AG04450 (cell line): ENCODE measurements at places on chromosomes 12 and 14.

DNA sequence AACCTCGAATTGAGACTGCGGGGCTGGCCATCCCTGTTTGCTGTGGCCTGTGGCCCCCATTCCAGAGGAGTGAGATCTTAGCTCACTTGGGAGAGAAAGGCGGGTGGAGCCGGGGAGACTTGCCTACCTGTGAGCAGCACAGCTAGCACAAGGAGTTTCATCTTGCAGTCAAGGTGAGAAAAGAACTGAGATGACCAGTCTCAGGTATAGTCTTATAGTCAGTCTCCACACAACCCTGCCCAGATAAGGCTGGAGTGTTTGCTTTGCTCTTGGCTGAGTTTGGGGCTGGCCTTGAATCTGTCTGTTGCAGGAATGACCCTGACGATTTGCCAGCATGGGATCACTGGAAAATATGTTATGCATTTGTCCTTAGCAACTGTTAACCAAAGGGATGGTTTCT lies at the start of gene PLA2G1B:
Gene PLA2G1B, minus strand, starts transcription at position 187 of the 400 bp plus-strand sequence. Its CDS starts 26 bp downstream, at position 161.
- DNase-seq = no peak

GRCh38 chr12:25121916-25122315 lies 73.0 kb downstream of the DNAI7 start:
- DNase-seq = no peak

DNA sequence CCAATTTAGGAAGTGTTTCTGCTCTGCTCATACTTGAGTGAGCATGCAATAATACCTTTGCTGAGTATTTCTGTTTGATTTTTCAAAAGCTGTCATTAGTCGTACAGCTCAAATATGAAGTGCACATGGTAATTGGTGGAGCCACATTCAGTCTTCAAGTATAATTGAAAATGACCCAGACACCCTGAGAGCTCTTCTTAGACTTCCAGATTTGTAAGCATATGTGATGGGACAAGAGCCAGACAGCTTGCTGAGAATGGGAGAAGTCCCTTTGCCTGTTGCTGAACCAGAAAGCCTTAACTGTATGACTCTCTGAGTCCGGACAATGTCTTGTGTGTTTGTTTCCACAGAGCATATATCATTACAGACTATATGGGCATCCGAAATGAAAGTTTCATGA lies 307.3 kb downstream of the TMEM117 start:
- no peak for DNase-seq

DNA sequence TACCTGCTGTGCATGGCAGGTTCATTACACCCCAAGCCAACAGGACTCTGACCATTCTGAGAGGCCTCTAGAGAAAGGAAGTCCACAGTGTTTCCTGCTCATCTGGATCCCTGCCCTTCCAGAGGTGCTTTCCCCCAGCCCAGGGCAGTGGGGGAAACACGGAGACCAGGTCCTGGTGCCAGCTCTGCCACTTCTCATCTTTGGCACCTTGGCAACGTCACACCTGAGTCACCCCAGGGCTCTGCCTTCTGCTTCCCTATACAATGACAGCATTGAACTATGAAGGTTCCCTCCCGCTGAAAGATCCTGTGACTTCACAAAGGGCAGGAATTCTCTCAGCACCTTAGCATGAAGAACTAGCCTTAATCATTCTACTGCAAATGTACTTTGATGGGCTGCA lies 74.9 kb downstream of the ANO2 start:
- no peak for DNase-seq

GRCh38 chr14:29311983-29312382 lies 545.4 kb downstream of the FOXG1 start:
- no peak for DNase-seq

DNA sequence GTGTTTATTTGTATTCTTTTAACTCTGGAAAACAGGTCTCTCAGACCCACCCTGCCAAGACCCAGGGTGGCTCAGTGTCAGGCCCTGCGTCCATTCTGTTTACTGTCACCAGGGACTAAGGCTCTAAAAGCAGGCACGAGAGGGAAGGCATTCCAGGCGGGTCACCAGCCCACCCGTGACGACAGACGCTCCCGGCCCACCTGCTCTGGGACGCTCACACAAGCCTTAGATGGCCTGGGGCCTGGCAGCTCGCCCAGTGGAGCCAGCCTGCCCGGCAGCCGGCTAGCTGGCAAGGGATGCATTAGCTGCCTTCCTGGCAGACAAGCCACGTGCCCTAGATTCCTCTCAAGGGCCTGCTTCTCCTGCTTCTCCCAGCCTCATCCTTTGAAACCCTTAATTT lies 9.2 kb upstream of the NUAK1 start:
- DNase-seq = no peak

- DNase-seq = no peak
These were observed 219.9 kb downstream of the SEC23A start for GRCh38 chr14:38883127-38883526.

GRCh38 chr12:124115496-124115895 lies 142.5 kb downstream of the ZNF664 start:
- no peak for DNase-seq

- DNase-seq = no peak
These were observed 73.7 kb downstream of the ESR2 start for GRCh38 chr14:64220466-64220865.

- DNase-seq = no peak
These were observed 304.7 kb upstream of the TMTC1 start for GRCh38 chr12:30088259-30088995.

DNA sequence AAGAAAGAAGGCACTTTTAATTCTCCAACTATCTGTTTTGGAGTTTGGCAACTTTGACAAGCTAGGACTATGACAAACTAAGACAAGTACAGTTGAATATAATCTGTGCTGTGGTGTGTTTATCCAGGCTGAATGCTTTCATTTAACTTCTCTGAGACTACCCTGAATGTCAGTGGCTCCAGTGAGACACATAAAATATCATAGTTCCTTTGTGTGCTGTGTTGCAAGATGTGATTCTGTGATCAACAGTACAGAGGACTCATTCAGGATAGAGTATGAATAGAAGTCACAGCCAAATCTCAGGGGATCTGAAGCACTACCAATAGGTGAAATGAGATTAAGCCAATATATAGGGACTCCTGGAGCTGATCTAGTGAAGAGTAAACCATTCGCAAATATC lies 876.9 kb upstream of the FBXO33 start:
- DNase-seq = no peak

- DNase-seq = no peak
These were observed 60.2 kb upstream of the ACTN1 start for GRCh38 chr14:69039288-69039628.

- DNase-seq = no peak
These were observed 120.4 kb downstream of the LRRIQ1 start for GRCh38 chr12:85156569-85156968.

DNA sequence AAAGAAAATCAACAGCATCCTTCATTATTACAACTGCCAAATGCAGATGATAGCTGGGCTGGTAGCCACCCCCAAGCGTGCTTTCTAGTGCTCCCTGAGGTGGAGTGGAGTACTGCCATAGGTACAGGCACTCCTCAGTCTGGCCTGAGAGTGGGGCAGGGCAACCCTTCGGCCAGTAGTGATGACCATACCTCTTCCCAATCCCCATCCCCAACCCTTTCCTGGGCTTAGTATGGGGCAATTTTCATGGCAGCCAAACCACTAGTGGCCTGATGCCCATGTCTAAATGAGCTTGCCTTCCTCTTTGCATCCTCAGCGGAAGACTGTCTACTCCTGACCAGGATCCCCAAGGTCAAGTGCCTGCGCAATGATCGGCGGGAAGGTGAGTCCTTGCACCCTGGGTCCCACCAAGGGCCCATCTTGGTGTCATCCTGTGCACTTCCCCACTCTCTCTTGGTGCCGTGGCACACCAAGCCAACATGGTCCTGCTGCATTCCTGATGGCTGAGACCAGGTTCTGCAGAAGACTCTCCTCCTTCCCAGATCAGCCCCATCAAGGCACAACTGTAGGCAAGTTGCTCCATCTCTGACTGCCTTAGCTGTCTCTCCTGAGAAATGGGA lies 65.8 kb downstream of the GALNT16 start:
- DNase-seq = no peak

DNA sequence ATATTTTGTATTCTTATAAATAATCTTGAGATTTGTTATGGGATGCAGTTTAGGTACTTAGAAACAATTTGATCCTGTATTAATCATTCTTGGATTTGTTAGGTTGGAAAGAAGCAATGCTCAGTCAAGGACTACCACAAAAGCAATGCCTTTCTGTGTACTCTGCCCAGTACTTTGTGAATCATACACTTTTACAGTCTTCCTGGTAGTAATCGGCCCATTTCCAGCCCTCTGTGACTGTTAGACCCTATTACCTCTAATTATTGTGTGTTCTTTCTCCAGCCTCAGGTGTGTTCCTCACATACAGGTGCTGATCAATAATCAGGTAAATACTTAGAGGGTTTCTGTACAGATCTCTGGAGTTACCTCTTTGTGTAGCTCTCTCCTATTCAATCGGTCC lies 609.0 kb downstream of the KCNH5 start:
- DNase-seq = no peak

DNA sequence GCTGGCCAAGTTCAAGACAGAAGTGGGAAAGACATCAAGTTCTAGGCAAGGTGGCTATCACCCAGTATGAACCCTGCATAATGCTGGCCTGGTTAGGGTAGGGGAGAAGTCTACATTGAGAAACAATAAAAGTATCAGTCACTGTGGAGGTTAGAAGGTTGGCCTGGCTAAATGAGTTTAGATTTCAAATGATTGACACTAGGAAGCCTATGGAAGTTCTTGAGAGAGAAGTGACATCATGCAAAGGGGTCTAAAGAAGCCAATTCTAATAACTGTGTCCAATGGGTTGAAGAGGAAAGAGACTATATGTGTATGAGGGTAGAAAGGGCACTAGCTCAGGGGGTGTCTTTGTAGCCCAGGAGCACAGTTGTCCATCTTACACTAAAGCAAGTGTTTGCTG lies 98.5 kb upstream of the MBIP start:
- no peak for DNase-seq

GRCh38 chr12:112422531-112422930 lies 3.8 kb downstream of the PTPN11 start:
- no peak for DNase-seq

DNA sequence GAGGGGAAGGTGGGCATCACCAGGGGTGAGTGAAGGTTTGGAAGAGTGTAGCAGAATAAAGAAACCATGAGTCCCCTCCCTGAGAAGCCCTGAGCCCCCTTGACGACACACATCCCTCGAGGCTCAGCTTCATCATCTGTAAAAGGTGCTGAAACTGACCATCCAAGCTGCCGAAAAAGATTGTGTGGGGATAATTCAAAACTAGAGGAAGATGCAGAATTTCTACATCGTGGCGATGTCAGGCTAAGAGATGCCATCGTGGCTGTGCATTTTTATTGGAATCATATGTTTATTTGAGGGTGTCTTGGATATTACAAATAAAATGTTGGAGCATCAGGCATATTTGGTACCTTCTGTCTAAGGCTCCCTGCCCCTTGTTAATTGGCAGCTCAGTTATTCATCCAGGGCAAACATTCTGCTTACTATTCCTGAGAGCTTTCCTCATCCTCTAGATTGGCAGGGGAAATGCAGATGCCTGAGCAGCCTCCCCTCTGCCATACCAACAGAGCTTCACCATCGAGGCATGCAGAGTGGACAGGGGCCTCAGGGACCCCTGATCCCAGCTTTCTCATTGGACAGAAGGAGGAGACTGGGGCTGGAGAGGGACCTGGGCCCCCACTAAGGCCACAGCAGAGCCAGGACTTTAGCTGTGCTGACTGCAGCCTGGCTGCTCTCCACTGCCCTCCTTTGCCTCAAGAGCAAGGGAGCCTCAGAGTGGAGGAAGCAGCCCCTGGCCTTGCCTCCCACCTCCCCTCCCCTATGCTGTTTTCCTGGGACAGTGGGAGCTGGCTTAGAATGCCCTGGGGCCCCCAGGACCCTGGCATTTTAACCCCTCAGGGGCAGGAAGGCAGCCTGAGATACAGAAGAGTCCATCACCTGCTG lies 7.0 kb downstream of the SERPINA1 start:
- DNase-seq = no peak

DNA sequence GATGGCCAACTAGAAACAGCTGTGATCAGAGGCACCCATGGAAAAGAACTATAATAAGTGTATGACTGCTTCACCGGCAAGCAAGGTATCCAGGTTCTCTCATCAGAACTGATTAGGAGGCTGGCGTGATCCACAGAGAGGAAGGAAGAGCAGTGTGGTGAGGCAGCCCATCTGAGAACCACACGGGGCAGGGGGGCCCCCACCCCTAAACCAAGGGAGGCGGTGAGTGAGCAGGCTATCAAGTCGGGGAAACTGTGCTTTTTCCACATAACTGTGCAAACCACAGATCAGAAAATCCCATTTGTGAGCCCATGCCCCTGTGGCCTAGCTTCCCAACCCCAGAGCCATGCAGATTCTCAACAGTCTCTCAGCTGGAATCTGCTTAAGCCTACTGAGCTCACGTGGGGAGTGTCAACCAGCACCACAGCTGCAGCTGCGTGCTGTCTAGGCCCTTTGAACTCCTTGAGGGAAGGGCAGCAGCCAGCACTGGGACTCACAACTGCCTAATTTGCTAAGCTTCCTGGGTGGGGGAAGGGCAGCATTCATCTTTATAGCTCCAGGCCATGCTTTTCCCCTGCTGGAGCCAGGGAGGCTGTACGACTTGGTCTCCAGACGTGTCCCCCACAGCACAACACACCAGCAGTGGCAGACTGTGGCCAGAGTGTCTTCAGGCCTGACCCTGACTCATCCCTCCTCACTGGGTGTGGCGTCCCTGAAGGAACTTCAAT lies 444.4 kb upstream of the ATP2B1 start:
- DNase-seq = no peak

GRCh38 chr12:68227356-68227755 lies 1.7 kb upstream of the IL26 start:
- no peak for DNase-seq

- no peak for DNase-seq
These were observed 95.3 kb downstream of the BICD1 start for GRCh38 chr12:32201976-32202375.

DNA sequence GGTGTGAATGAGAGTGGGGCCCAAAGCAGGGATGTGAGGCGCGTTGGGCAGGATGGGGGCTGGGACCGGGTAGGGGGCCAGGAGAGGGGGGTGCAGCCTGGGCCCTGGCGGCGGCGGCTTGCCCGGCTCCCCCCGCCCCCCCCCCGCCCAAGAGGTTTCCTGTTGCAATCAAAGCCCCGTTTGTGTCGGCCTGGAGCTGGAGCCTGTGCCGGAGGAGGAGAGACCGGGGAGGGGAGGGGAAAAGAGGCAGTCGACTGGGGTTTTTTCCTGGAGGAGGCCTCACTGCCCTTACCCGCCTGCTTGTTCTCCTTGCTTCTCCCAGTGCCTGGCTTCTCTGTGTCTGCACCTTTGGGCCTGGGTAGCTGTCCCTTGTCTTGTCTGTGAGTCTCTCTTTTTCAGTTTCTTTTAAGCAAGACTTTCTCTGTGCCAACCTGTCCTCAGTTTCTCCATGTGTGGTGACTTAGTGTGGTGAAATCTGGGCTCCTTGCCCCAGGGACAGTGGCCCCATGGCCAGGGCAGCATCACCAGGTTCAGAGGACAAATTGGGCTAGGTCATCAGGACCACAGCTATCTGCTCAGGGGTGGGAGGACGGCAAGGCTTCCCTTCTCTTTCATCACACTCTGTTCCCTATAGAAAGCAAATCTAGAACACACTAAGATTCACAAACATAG lies 8.5 kb downstream of the RARG start:
- no peak for DNase-seq

- DNase-seq = no peak
These were observed 19.7 kb downstream of the PLEKHG3 start for GRCh38 chr14:64723691-64724577.
